ENCODE measurements at places on chromosomes 13 and 19.

- DNase-seq, result no peak
Measured at GRCh38 chr19:39820696-39821095, 13.3 kb downstream of the DYRK1B start.

DNA sequence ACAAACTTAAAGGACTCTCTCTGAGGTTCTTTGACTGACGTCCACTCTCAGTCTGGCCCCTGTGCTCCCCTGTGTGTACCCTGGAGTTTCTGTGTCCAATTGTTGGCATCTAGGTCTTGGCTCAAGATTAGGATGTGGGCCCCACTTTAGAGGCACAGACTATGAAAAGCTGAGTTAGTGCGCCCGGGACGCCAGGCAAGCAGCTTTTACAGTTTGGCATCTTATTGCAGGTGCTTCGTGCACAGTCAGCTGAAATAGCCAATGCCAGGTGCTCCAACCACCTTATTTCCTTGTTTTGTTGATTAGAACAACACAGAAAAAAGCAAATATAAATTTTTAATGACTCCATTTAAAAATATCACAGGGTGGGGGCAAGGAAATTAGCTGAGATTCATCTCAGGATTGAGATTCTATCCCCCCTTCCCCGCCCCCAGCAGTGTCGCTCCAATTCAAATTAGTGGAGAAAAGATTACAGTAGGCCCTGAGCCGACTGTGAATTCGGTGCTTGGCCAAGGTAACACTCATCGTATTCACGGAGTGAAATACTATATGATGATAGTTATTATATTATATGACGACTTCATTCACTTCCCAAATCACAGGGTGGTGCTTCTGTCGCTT is 4.3 kb downstream of the SOX1 start:
- no peak for DNase-seq

DNA sequence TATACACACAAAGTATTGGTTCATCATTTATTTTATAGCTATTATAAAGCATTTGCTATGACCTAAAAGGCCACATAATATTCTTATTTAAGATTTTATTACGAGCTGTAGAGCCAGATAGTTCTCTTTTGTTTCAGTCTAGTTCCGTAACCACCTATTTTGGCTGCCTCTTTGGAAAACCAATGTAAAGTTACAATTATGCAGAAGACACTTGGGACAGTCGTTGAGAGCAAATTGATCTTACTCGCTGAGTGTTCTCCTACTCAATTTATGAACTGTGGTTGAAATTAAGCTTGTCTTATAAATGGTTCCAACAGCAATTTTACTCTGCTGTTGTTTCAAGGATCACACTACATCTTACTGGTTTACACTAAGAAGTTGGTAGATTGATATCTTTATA is 122.3 kb downstream of the SLC7A1 start:
- DNase-seq, result no peak

GRCh38 chr13:31885994-31886393 is 145.6 kb upstream of the FRY start:
- DNase-seq, result no peak

GRCh38 chr19:44212866-44213346 is 574 bp downstream of the ZNF227 start:
- no peak for DNase-seq

- DNase-seq, result no peak
Measured at GRCh38 chr13:47033216-47033615, 136.4 kb upstream of the HTR2A start.

DNA sequence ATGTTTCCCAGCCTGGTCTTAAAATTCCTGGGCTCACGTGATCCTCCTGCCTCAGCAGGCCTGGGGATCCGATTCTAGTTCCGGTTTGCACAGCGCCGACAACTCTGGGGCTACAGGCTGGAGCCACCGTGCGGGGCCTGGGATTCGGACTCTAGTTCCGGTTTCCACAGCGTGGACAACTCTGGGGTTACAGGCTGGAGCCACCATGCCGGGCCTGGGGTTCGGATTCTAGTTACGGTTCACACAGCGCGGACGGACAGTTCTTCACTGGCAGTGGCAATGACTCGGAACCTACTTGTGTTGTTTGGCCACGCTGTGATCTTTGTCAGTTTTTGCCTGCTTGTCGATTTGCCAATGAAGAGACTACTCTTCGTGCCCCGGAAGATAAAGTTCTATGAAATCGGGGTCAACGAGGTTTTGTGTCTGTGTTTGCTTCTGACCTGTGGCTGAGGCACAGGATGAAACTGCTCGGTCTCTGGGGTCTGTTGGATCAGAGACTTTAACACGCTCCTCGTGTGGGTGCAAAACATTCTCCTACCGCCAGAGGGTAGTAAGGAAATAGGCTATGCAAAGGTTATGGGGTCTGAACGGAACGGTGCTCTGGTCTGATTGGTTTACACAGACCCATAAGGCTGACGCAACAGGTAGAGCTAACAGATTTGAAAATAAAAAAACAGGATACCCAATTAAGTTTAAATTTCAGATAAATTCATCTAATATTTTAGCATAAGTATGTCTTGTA is 12.1 kb upstream of the ZSCAN1 start:
- DNase-seq, result no peak

GRCh38 chr13:51488212-51488611 is 35.4 kb upstream of the INTS6 start:
- no peak for DNase-seq

DNA sequence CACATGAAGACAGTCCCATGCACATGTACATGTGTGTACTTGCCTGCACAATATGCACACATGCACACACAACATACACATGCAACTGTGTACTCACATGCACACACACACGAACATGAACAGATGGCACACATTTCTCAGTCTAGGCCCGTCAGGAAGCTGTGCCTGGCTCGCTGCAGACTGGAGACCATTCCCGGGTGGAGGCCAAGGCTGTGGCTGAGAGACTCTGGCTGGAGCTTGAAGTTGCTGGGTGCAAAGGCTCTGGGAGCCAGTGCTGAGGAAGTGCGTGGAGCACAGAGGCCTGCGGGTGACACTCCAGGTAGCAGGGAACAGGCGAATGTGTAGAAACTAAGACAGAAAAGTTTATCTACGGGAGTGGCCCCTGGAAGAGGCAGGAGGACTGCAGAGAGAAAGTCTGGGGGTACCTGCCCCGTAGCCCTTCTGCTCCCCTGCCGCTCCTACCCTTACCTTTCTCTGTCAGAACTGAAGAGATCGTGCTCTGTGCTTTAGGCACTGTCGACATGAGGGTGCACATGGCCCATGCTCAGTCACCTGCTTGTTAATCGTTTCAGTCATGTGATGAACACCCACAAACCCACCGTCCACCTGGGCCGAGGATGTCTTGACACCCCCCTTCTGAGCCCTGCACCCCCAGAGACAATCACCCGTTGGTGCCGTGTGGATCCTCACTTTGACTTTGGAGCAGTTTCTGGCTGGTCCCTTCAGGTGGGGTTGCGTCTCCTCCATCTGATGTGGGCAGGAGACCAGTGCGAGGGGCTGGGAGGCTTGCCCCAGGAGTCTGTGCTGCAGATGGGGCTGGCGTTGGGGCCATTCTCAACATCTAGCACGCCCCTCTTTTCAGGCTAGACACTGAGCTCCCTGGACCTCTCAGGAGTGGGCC is 69.4 kb downstream of the TEX29 start:
- no peak for DNase-seq

DNA sequence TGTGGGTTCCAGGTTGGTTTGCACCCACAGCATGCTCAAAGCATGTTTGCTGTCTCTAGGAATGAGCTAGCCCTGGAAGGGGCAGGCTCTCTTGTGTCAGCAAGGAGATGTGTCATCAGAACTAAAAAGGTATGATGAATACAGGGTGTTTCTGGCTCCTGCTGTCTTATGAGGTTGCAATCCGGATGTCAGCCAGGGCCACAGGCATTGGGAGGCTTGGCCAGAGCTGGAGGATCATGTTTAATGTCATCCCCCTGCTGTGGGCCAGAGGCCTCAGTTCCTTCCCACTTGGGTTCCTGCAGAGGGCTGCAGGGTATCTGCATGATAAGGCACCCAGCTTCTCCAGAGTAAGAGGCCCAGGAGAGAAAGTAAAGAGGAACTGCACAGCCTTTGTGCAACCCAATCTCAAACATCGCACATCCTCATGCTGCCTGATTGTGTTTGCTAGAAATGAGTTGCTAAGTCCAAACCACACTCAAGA is 193.6 kb downstream of the COL4A1 start:
- DNase-seq, result no peak

- DNase-seq, result no peak
Measured at GRCh38 chr13:57531256-57531655, 100.3 kb upstream of the PCDH17 start.

GRCh38 chr13:100513171-100513570 is 75.4 kb downstream of the GGACT start:
- no peak for DNase-seq

GRCh38 chr13:29920025-29920643 is 69.7 kb upstream of the UBL3 start:
- no peak for DNase-seq

DNA sequence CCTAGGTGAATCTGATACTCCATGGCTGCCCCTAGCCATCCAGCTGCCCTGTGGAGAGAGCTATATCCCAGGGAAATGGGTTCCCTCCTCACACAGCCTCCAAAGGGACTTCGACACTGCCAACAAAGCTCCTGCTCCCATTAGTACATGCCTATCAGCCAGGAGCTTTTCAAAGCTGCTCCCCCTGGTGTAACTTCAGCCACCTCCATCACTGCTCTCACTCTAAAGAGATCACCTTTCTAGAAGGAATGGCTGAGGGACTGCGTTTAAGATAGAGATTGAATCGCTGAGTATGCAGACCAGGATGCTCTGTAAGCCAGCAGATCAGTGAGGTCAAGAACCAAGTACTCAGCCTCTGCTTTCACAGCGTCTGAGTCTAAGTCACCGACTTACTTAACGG is 213.7 kb downstream of the NALCN start:
- DNase-seq, result no peak

GRCh38 chr19:2056837-2057192 is 5.8 kb upstream of the MKNK2 start:
- DNase-seq, result no peak

GRCh38 chr13:34842466-34842865 is 99.6 kb upstream of the NBEA start:
- DNase-seq, result no peak

GRCh38 chr19:51719251-51719988 is 4.4 kb downstream of the HAS1 start:
- DNase-seq, result no peak

DNA sequence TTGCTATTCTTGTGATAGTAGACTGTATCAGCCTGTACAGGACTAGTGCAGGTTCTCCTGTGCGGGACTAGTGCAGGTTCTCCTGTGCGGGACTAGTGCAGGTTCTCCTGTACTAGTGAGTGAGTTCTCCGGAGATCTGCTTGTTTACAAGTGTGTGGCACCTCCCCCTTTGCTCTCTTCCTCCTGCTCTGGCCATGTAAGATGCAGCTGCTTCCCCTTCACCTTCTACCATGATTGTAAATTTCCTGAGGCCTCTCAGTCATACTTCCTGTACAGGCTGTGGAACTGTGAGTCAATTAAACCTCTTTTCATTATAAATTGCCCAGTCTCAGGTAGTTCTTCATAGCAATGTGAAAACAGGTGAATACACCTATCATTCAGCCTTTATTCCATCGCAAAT is 289.6 kb downstream of the TEX29 start:
- no peak for DNase-seq

DNA sequence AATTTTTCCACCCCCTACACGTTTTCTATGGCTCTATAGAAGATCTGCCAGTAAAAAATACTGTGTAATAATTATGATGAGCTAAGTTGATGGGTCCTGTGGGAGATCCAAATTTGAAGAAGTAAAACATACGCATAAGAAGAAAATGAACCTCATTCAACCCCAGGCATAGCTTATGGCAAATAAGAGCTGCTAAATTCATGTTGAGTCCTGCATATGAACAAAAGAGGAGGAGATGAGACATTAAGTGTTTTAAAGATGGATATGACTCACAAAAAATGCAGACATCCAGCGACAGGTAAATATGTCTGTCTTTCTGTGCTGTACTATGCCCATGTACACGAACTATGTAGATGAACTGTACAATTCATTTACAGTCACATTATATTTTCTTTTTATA is 101.9 kb downstream of the LIG4 start:
- DNase-seq, result no peak

DNA sequence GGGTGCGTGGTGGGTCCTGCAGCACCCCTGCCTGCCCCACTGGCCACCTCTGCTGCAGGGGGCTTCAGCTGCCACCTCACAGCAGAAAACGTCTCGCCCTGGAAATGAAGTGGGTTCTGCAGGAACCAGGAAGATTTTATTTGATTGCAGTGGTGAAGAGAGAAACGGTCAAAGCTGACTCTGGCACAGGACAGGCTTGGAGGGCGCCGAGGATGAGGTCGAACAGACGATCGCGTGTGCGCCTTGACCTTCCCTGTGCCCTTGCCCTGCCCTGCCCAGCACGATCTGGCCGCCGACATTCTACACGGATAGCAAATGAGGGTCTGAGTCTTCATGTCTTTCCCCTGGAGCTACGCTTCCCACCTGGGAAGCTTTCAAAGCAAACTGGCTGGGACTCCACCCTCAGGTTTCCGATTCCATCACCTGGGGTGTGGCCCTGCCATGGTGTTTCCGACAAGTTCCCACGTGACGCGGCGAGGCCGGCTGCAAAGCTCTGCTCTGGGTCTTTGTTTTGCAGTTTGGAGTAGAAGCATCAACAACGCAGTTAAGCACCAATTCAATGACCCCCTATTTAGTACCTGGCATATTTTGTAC is 50.3 kb upstream of the TUBGCP3 start:
- no peak for DNase-seq

DNA sequence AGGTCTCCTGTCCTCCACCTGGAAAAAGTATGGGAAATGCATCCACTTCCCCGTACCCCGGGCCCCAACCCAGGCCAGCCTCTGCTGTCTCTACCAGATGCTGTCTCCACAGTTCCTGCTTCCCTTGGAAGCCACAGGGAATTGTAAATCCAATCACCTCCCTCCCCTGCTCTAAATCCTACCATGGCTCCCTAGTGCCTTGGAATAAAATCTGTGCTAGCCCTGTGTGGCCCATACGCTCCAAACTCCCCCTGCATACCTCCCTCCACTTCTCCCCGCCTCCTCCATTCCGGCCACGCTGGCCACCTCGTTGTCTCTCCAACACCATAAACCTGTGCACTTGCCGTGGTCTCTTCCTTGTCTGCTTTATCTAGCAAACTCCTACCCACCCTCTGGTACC is 31.2 kb downstream of the UNC13A start:
- DNase-seq, result no peak

GRCh38 chr13:30006246-30006645 is 155.8 kb upstream of the UBL3 start:
- no peak for DNase-seq

GRCh38 chr19:46841458-46842083 is 9.1 kb downstream of the AP2S1 start:
- DNase-seq, result no peak

DNA sequence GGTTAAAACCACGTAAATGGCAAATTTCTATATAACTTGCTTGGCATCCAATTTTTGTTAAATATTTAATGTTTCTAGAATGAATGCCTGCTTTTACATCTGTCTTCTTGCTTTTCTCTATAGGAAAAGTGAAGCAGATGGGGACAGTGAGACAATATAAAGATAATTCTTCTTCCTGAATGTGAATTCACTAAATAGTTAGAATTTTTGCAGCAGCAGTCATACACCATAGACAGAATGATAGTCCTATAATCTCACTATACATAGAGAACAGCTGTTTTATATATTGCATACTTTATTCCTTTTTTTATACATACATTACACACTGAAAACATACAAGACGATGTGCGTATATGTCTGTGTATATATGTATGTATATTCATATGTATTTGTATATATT is 1127.3 kb downstream of the PCDH9 start:
- DNase-seq, result no peak

All from stimulated activated CD8-positive, alpha-beta memory T cell treated with anti-CD3 and anti-CD28 coated beads, Interleukin-15, amount 100 ng/mL, for 4 hours (primary cell).